ENCODE measurements at places on chromosomes 7 and 10. TPM values are rescaled to one million over a fixed set of nuclear protein-coding genes. Genes with fewer than 3 reads are reported as not detected.

- no peaks in the 10 kb centered on the region for H3K4me1 ChIP-seq
- H3K27me3 ChIP-seq = peaks cover 2% of the 10 kb centered on the region
- DNase-seq = no peak
- no peak overlapping the region for H3K27ac ChIP-seq
These were observed 128.7 kb downstream of the TMEM178B start for GRCh38 chr7:141202535-141202934.

- H3K27ac ChIP-seq = no peak overlapping the region
- peaks cover 32% of the 10 kb centered on the region for H3K4me1 ChIP-seq
- peaks cover 6% of the 10 kb centered on the region for H3K27me3 ChIP-seq
These were observed 1.2 kb downstream of the BRAF start for GRCh38 chr7:140923358-140924006.

- no peaks in the 10 kb centered on the region for H3K36me3 ChIP-seq
- no peaks in the 10 kb centered on the region for H3K27me3 ChIP-seq
- H3K27ac ChIP-seq = no peak overlapping the region
- H3K4me1 ChIP-seq = no peaks in the 10 kb centered on the region
These were observed 80.8 kb upstream of the SMIM30 start for GRCh38 chr7:113199136-113199535.

- H3K36me3 ChIP-seq = no peaks in the 10 kb centered on the region
- DNase-seq = no peak
- no peaks in the 10 kb centered on the region for H3K27me3 ChIP-seq
- no peak overlapping the region for H3K27ac ChIP-seq
- H3K4me3 ChIP-seq = no peak overlapping the region
These were observed 228.2 kb downstream of the NSUN6 start for GRCh38 chr10:18423058-18423637.

DNA sequence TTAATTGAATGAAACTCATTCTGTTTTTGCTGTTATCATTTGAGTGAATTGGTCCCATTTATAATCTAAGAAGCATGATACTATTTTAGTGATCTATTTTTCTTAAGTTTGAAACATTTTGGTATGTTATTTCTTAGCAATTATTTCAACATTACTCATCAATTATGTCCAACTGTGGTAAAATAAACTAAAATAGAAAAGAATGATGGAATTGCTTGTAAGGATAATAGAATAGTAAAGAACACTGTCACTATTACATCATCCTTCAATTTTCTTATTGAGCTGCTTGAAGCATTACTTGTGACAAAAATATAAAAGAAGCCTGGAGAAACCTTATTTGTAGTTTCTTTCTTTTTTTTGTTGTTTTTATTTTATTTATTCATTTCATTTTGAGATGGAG lies 42.4 kb downstream of the ZNF487 start:
- no peak overlapping the region for H3K4me3 ChIP-seq
- no peaks in the 10 kb centered on the region for H3K4me1 ChIP-seq
- peaks cover 29% of the 10 kb centered on the region for H3K36me3 ChIP-seq
- H3K27ac ChIP-seq = no peak overlapping the region
- no peak for DNase-seq
- no peaks in the 10 kb centered on the region for H3K27me3 ChIP-seq

The PHKG1 gene
- 0.16 TPM for polyA plus RNA-seq

The C10orf71 gene
- not detected for polyA plus RNA-seq

The ANKRD1 gene
- polyA plus RNA-seq = not detected

Data from immature natural killer cell (primary cell).